ENCODE measurements at places on chromosomes 12 and 14. TPM values are rescaled to one million over a fixed set of nuclear protein-coding genes. Genes with fewer than 3 reads are reported as not detected.

Gene CMA1
- not detected for total RNA-seq

GRCh38 chr14:33986804-33987203, 35.9 kb upstream of the EGLN3 start:
- H3K4me1 ChIP-seq: no peaks in the 10 kb centered on the region
- H3K4me3 ChIP-seq: no peak overlapping the region
- H3K36me3 ChIP-seq: peaks cover 4% of the 10 kb centered on the region
- H3K27me3 ChIP-seq: no peaks in the 10 kb centered on the region

GRCh38 chr14:106518054-106518943, 991.9 kb downstream of the TMEM121 start:
- H3K36me3 ChIP-seq: peaks cover 5% of the 10 kb centered on the region
- no peaks in the 10 kb centered on the region for H3K4me1 ChIP-seq
- no peak overlapping the region for H3K27ac ChIP-seq
- no peaks in the 10 kb centered on the region for H3K27me3 ChIP-seq
- no peak for DNase-seq
- H3K4me3 ChIP-seq: no peak overlapping the region

DNA sequence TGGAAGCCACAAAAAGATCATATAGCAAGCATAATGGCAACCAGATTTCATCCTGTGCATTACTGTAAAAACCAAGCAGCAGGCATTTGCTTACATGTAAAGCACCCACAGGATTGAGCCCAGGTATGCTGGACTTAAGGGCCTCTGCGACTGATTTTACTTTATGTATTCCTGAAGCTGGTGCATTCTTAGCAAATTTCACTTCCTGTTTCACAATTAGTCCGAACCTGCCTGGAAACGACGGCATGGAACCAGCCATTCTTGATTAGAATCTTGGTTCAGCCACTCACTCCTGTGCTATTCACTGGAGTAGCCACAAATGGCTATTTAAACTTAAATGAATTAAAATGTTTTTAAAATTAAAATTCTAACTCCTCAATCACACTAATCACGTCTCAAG, 239.2 kb downstream of the NUAK1 start:
- no peak overlapping the region for H3K4me3 ChIP-seq
- H3K27ac ChIP-seq: no peak overlapping the region
- peaks cover 7% of the 10 kb centered on the region for H3K4me1 ChIP-seq

DNA sequence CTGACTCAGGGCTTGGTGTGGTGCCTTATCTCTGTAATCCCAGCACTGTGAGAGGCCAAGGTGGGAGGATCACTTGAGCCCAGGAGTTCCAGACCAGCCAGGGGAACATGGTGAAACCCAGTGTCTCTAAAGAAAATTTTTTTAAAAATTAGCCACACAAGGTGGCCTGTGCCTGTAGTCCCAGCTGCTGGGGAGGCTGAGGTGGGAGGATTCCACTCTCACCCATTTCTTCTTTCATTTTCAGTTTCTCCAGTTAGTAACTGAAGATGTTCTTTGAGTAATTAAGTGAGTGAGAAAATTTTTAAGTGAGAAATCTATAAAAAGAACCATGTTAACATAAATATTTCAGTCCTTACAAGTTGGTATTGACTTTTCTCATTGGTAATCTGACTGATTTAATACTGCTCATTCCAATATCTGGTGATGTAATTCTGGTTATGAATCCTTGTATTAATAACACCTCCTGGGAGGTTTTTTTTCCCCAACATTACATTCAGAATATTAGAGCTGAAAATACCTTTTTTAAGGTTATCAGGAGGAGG, 6.1 kb downstream of the METTL3 start:
- H3K4me1 ChIP-seq: peaks cover 19% of the 10 kb centered on the region
- no peak overlapping the region for H3K27ac ChIP-seq
- peaks cover 14% of the 10 kb centered on the region for H3K36me3 ChIP-seq
- H3K4me3 ChIP-seq: no peak overlapping the region
- no peak for DNase-seq
- no peaks in the 10 kb centered on the region for H3K27me3 ChIP-seq

All from neural crest cell (in vitro differentiated cells).